ENCODE measurements at places on chromosomes 2 and 18. TPM values are rescaled to one million over a fixed set of nuclear protein-coding genes. Genes with fewer than 3 reads are reported as not detected.

- no peak for DNase-seq
These were observed 2.8 kb upstream of the MXD1 start for GRCh38 chr2:69911985-69912563.

DNA sequence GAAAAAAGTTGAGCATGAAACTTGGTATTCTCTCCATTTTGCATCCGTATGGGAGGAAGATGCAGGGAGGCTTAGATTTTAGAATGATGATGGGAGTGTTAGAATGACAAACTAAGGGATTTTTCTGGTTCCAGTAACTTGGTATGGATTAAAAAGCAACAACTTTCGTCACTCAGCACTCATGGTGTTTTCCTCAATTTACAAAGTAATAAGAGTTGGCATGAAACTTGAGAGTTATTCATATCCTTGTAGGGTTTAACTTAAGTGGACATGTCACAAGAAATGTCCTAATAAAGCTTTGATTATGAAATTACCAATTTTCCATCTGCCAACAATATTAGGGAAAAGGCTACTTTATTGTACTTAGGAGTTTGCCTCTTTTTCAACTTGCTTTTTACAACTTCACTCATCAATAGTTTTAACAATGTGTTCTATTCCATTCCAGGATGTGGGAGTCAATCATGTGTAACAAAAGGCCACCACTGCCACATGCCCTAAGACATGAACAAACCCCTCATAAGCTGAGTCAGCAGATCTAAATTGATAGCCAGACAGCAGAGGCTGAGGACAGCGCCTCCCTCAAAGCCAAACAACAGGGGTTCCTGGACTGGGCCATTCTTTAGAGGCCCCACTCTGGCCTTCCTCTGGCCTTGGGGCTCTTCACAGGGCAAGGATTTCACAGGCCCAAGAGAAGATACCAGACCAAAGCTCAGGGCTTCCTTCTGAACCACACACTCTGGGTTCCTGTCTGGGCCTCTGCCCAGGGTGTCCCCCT lies 265.8 kb downstream of the TNS1 start:
- no peak for DNase-seq

- no peak for DNase-seq
These were observed 110.3 kb downstream of the TAF4B start for GRCh38 chr18:26336572-26336971.

DNA sequence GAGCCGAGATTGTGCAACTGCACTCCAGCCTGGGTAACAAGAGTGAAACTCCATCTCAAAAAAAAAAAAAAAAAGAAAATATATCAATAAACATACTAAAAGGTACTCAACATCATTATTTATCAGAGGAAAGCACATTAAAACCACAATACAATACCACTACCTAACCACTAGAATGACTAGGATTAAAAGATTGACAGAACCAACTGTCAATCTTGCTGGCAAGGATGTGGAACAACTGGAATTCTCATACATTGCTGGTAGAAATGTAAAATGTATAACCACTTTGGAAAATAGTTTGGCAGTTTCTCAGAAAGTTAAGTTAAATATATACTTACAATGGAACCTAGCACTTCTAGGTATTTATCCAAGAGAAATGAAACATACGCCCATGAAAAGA lies 88.6 kb downstream of the B3GNT2 start:
- DNase-seq: no peak

GRCh38 chr2:24052951-24053350 lies 3.4 kb downstream of the FKBP1B start:
- no peak for DNase-seq

Gene EGR4
- not detected for total RNA-seq

Gene ASB1
- 60.2 TPM for total RNA-seq

Gene NPPC
- total RNA-seq: 7.2 TPM

Gene TRPM8
- total RNA-seq: not detected
